Motor neuron (in vitro differentiated cells): ENCODE measurements at places on chromosomes 6 and 20.

DNA sequence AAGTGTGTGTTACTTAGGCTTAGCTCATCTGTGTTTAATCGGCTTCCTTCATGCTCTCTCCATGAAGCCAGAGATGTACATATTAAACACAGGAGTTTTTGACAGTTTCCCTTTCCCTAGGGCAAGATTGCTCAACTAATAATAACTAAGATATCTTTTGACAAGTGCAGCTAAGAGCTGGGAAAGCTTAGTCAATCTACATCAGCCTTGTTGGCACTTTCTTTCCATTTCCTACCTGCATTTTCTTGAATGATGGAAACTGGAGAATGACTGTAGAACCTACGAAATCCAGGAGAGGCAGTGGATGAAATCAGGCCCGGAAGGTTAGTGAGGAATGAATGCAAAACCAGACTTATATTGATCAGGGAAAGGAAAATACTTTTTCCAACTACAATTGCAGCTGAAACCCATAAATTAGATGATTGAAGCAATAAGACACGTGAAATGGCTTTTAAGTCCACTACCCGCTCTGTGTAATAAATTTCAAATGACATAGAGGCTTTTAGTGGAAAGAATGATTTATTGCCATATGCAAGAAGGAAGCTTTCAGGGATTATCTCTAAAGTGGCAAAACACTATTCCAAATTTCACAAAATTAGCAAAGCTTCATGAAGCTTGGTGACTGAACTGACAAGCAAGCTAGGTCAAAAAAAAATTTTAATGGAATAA is 237.2 kb upstream of the ID4 start:
- peak; percentile 81 for ATAC-seq

DNA sequence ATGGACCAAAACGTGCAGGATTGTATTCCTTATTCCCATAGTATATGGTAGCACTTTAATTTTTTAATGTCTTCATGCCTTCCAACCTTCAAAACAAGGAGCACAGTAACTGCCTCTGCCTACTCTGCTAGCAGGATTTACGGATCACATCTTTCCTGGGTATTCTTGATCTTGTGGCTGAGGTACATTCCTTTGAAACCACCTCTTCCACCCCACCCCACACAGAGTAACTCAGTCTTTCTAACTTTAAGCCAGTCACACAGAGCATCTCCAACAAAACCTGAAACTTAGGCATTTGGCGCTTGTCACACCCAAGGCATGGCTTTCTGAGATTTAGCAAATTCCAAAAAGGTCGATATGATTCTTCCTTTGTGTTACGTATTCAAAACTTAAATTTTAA is 2.3 kb upstream of the ID4 start:
- ATAC-seq = no peak

- no peak for ATAC-seq
Measured at GRCh38 chr6:84926189-84927155, 162.1 kb upstream of the TBX18 start.

DNA sequence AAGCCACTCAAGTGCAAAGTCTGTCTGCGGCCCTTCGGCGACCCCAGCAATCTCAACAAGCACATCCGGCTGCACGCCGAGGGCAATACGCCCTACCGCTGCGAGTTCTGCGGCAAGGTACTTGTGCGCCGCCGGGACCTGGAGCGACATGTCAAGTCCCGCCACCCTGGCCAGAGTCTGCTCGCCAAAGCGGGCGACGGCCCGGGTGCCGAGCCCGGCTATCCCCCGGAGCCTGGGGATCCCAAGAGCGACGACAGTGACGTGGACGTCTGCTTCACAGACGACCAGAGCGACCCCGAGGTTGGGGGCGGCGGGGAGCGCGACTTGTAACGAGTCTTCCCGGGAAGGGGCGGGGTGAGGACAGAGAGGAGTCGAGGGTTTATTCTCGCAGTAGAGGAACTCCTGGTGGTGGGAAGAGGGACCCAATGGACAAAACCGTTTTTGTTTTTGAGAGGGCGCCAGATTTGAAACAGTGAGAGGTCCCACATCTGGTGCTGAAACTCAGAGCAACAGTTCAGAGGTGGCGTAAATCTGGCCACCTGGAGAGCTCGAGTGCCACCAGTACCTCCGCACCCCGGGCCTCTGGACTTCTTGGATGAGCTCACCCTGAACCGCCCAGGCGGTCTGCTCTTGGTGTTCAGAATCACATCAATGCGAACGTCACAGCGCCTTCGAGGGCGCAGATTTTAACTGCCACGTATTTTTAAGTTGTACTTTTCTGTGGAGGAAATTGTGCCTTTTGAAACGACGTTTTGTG is 8.0 kb downstream of the PRDM13 start:
- no peak for ATAC-seq

DNA sequence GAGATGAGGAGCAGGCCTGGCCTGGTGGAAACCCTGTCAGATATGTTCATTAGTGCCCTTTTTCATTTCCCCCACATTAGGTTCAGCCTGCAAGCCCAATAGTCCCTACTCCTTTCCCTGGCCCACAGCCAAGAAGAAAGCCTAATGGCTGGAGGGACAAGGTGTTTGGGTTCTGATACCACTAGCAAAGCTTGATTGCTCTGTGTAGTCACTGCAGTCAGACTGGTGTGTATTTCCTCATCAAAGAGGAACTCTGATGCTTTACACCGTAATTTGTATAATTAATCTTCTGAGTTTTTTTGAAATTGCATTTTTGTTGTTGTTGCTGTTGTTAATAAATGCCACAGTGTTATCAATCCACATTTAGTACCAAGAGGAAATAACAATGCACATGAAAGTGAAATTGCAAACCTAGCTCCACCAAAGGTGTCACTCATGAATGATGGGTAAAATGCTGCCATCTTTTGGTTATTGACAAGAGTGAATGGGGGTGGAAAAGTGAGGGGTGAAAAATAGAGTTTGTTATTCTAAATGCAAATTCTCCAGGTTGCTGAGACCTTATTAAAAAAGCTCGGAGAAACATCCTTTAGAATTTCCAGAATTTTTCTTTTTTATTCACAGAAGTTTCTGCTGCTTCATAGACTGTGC is 320.2 kb upstream of the POU3F2 start:
- ATAC-seq = no peak

DNA sequence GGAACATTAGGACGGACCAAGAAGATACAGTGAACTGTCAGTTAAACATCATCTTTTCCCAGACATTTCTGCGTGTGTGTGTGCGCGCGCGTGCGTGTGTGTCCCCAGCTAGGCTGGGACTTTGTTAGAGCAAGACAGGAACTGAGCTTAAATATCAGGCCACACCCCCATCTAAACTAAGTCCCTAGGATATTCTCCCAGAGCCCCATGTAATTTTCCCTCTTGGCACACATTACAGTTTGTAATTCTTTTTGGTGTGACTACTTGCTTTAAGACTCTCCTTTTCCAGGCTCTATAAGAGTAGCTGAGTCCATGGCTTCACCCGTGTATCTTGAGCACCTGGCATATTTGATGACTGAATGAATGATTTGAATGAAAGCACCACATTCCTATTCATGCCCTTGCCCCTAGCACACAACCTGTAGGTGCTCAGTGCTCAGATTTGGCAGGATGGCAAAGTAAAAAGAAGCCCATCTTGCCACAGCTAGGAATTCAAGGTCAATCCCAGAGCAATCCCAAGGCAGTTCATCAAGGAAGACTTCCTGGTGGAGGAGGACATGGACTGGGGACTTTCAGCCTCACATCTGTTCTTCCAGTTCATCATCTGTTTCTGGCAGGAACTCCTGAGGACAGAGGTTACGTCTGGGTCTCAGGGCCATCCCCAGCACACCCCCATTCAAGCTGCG is 69.2 kb downstream of the MRPL14 start:
- ATAC-seq = no peak

- ATAC-seq = no peak
Measured at GRCh38 chr20:48064929-48065328, 279.6 kb upstream of the SULF2 start.

GRCh38 chr20:18628330-18628920 is 40.6 kb downstream of the DTD1 start:
- no peak for ATAC-seq

GRCh38 chr6:133978896-133979240 is 25.8 kb downstream of the TBPL1 start:
- no peak for ATAC-seq

DNA sequence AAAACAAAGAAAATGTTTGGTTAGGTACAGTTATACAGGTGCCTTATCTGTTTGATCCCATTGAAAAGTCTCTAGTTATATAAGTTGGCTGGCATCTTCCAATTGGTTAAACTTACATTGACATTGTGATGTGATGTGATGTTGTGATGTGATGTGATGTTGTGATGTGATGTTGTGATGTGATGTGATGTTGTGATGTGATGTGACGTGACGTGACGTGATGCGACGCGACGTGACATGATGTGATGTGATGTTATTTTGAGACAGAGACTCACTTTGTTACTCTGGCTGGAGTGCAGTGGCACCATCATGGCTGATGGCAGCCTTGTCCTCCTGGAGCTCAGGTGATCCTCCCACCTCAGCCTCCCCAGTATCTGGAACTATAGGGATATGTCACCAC is 507.6 kb downstream of the HAO1 start:
- ATAC-seq = no peak

GRCh38 chr6:1415416-1416063 is 26.2 kb downstream of the FOXF2 start:
- ATAC-seq = no peak

DNA sequence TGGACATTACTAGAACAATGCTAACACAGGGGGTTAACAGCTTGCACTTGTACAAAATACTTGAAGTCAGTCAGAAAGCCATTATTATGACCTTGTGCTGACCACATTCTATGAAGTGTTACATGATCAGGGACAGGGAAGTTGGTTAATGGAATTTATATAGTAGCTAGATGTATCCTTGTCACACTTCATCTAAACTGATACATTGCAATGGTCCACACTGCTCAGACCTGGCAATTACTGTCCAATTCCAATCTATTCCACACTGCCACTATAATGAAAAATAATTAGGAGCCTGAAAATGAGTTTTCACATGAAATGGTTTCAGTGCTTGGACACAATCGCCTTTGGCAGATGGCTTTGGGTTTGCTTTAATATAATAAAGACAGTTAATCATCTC is 850.8 kb downstream of the EPHA7 start:
- ATAC-seq = no peak

DNA sequence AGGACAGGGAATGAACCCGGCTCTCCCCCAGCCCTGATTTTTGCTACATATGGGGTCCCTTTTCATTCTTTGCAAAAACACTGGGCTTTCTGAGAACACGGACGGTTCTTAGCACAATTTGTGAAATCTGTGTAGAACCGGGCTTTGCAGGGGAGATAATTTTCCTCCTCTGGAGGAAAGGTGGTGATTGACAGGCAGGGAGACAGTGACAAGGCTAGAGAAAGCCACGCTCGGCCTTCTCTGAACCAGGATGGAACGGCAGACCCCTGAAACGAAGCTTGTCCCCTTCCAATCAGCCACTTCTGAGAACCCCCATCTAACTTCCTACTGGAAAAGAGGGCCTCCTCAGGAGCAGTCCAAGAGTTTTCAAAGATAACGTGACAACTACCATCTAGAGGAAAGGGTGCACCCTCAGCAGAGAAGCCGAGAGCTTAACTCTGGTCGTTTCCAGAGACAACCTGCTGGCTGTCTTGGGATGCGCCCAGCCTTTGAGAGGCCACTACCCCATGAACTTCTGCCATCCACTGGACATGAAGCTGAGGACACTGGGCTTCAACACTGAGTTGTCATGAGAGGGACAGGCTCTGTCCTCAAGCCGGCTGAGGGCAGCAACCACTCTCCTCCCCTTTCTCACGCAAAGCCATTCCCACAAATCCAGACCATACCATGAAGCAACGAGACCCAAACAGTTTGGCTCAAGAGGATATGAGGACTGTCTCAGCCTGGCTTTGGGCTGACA is 28.8 kb upstream of the ZBP1 start:
- ATAC-seq = no peak

DNA sequence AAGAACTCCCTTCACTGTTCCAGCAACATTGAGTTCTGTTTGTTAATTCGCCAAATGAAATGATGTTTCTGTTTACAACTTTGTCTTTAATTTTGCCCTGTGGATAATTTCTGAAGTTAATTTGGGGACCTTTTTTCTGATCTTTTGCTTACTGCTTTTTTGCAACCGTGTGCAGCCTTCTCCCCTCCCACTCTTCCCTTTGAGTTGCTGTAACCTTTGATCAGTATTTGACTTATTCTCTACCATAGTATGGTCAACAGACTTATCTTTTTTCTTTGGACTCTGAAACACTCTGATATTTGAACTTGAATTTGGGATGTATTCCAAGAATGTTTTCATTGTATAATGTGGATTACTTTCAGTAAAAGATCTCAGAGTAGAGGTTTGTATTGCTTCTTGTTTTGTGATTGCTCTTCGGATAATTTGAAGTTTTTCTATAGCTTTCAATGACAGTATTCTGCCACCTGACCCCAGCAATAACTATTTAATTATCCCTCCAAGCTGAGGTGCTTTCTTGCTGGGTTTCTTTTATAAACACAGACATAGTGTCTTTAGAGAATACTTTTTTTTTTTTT is 46.2 kb downstream of the LRRN4 start:
- ATAC-seq = no peak

- ATAC-seq = no peak
Measured at GRCh38 chr20:63712191-63712590, 4.4 kb downstream of the ZGPAT start.

DNA sequence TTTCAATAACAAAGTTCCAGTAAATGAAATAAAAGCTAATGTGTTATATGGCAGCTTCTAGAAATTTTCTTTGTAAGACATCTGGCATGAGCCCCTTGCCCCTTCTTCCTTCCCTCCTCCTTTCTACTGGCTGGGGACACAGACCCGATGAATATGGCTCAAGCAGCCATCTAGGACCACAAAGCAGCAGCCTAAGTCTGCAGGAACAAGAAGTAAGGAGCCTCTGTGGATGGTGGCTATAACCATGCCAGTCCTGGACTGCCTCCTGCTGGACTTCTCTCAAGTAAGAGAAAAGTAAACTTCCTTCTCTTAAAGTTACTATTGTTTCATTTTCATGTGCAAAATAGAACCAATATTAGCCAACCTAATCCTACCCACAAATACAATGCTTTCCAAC is 114.9 kb upstream of the DST start:
- ATAC-seq = no peak

- no peak for ATAC-seq
Measured at GRCh38 chr20:33662172-33662571, at the start of gene C20orf144. Gene C20orf144 (plus strand): TSS chr20:33662327. CDS start chr20:33662346, 19 bp downstream.

GRCh38 chr6:15914553-15914952 is 214.3 kb upstream of the MYLIP start:
- no peak for ATAC-seq

DNA sequence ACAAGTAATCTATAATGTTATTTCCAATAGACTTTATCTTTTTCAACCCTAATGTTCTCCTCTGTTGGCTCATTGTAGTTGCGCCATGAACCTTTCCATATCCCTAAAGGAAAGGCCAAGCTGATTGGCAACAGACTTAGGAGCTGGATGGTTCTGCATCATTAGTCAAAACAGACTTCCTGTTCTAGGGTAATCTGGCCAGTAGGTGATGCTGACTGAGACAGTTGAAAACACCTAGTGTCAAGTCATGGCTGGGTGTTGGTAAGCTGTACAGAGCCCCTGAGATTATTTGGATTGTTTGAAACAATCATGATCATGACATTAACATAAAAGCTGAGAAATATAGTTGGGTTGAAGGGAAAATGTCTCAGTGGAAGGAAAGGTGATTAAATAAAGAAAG is 231.4 kb downstream of the PHACTR1 start:
- ATAC-seq = no peak
